Amniotic stem cell (primary cell): ENCODE measurements at places on chromosomes 2 and 18.

DNA sequence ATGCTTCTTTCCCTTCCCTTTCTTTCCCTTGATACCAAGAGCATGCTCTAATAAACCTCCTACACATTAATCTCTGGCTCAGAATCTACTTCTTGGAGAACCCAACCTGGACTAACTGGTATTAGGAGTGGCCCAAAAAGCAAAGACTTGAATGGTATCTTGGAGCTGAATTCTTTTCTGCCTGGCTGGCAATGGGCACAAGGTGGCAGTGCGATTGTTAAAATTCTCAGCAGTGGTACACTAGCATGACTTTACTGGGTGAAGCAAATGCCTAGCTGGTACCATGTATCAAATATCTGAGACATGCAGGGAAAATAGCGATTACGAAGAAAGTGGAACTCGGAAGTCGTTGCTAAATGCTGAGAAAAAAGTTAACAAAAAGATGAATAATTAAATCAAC is 376.1 kb downstream of the XIRP2 start:
- no peak for DNase-seq

DNA sequence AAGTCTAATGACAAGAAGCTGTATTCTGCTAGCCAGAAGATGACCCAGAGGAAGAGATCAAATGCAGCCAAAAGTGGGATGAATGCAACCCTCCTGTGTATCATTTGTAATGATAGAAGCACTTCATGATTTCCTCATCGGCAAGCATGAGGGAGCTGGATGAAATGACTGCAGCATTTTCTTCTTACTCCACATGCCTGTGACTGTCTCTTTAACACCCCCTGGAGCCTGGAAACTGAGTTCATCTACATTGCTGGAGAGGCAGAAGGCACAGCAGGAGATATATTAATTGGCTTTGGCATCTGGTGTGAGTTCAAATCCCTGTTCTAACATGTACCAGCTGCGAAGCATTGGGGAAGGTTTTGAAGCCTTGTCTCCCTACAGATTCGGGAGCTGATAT is 37.7 kb downstream of the ID2 start:
- no peak for DNase-seq

GRCh38 chr2:129709001-129709955 is 270.2 kb upstream of the RAB6C start:
- no peak for DNase-seq

DNA sequence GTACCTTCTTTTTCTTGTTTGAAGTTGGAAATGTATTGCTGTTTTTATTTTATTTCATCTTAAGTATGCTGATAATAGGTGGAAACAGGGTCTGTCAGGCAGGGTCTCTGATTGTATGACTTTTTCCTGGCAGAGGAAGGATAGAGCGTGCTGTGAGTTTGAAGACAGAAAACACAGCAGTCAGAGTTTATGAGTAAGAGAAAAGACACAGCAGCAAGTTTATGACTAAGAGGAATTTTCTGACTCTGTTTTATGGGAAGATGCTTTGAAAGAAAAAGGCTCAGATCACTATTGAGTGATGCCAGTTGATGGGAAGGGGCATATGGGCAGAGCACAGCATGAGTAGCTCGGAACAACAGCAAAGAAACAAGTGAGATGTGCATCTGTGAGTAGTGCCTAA is 379.1 kb downstream of the MEIS1 start:
- no peak for DNase-seq

DNA sequence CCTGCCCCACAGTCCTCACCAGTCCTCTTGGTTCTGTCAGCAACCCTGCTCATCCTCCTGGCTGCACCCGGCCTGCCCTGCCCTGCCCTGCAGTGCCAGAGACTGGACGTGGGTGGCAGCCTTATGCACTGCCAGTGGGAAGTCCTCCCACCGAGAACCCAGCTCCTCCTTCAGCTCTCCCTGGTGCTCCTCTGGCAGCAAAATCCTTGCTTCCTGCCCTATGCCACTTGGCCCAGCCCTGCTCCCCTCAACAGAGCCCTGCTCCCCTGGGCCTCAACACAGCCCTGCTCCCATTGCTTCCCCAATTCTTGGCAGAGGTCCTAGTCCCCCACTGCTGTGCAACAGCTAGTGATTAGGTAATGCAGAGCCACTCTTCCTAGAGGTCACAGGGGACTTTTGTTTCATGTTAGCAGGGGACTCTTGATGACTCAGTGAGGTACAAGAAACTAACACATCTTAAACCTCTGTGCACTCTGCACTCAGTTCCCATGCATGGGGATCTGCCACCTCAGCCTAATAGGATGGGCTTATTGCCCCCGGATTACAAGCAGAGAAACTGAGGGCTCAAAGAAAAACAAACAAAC is 58.0 kb upstream of the EDAR start:
- no peak for DNase-seq

DNA sequence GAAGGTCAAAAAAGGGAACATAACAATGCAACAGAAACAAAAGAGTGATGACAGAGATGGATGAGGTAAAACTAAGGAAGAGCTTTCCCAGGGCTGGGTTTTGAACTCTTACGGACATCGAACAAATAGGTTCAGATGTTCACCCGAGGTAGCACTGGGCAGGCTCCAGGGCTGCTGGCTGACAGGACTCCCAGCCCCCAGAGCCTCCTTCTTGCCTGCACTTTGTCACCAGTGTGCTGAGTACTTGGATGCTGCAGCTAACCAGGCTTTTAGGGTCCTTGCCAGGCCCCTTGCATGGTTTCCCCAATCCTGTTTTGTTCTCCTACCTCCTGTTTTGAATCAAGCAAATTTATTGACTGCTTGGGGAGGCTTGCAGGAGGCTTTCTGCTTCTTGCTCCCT is 322.9 kb downstream of the DYSF start:
- no peak for DNase-seq

DNA sequence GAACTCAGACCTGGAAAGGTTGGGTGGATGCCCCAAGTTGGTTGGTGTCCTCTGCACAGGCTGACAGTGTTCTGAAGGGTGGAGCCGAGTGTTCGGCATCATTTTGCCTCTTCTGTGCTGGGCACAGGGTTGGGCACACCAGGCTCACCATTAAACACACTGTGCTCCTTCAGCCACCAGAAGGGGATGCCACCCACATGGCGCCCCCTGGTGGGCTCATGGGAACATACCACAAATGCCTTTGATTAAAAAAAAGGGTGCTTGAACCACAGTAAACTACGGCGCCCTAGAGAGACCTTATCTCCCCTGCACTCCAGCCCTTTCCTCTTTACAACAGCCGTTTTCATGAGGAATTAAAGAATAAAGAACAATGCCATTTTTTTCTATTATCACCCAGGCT is 89.4 kb downstream of the CELF4 start:
- no peak for DNase-seq

DNA sequence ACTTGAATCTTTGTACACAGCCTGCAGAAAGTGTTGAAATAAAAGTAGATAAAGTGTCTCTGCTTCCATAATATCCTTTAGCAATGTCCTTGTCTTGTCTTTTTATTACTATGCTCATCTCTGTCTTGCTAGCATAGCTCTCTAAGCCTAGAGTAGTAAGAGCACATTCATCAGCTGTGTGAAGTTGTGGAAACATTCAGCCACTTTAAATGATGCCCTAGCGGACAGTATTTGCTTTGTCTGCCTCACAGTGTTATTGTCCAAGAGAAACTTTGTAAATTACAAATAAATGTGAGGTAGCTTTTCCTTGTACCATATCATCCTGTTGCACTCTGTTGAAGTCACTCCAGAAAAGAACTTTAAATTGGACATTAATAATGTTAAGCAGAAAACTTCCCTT is 60.3 kb upstream of the TTC21B start:
- no peak for DNase-seq

DNA sequence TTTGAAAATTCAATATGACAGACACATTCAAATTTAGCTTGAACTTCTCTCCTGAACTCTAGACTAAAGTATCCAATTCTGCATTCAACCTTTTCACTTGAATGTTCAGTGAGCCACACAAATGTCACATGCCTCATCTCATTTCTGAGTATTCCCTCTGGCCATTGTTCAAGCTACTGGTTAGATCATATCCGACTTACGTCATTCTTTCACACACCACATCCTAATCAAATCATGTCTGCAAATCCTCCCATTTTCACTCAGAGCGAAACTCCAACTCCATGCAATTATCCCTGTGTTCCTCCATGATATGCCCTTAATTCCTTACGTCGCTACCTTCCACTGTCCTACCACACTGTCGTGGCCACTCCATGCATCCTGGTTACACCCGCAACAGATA is 425.1 kb downstream of the CBLN2 start:
- DNase-seq: no peak

DNA sequence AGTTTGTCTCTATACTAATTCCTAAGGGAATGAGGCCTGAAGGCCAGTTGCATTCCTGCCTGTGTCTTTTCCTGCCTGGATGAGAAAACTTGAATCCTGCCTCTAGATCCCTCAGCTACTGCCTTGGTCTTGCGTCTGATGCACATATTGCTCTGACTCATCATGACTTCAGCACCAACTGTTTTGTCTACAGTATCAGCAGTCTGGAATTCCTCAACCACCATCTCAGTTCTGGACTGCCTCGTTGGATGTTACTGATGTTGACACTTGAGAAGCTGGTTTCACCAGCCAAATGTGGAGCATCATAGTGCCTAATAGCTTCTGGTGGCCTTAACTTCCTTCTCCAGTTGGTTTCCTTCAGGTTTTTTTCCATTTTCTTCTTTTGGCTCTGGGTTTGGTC is 211.0 kb downstream of the CTNNA2 start:
- DNase-seq: peak; percentile 76

GRCh38 chr18:50709193-50709592 is 110.6 kb downstream of the MRO start:
- no peak for DNase-seq

- DNase-seq: no peak
These were observed 115.9 kb downstream of the NCK2 start for GRCh38 chr2:105860567-105860966.

- no peak for DNase-seq
These were observed 25.0 kb downstream of the TRIP12 start for GRCh38 chr2:229896857-229897256.

- DNase-seq: no peak
These were observed 108.2 kb downstream of the ZNF516 start for GRCh38 chr18:76386886-76387285.

DNA sequence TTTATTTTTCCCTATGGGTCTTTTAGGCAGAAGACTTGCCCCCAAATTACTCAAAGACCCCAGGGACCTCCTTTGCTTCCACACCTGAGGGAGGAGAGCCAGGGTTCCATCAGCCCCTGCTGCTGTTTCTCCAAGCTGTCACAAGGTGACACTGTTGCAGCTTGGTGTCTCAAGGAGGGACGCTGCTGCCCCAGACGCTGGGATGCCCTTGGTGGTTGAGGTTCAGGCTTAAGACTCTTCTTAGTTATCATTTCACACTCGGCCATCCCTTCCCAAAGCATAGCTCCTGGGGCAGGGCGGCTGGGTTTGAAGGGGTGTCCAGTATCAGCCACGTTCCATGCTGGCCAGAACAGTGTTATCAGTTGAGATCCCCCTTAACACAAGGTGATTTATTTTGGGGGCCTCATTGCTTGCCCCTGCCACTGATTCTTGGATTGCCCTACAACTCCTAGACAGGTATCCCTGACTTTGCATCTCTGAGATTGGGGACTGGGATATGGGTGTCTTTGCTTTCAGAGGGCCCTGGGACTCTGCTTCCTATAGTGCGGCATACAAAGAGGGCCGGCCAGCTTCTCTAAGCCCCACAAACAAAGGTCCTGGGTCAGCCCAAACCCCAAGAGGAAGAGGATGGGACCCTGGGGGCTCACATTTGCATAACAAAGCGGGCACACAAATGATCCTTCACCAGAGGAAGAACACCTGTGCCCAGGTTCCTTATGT is 22.7 kb downstream of the GPR55 start:
- no peak for DNase-seq

- DNase-seq: no peak
These were observed 273.0 kb upstream of the ID2 start for GRCh38 chr2:8408560-8409460.

- no peak for DNase-seq
These were observed 151.9 kb upstream of the CYRIA start for GRCh38 chr2:16817305-16818202.

DNA sequence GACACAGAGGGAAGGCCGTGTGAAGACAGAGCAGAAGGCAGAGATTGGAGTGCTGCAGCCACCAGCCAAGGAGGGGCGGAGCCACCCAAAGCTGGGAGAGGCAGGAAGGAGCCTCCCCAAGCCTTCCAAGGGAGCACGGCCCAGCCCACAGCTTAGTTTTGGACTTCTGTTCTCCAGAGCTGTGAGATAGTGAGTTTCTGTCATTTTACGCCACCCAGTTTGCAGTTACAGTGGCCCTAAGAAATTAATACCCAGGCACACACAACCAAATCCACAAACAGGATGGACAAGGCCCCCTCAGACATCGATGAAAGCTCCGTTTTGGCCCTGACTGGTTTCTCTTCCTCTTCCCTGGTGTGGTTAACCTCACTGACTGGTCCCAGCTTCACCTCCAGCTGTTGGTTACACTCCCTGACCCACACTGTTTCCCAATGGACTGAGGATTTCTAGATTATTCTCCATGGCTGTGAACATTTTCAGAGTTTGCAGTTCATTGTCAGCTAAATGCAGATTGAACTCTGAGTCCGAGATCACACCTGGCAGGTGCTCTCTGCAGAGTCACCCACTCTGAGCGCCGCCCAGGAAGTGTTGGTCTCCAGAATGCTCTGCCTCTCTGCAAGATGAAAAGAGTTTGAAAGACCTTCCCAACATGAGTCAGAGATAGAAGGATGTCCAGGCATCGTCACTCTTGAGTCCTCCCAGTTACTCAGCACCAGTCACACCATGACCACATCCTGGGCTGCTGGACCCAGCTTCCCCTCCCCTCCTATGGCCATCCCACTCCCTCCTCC is 100.2 kb downstream of the TWIST2 start:
- peak; percentile 33 for DNase-seq

GRCh38 chr2:1585635-1586034 is 158.7 kb downstream of the PXDN start:
- DNase-seq: no peak

- DNase-seq: no peak
These were observed 115.3 kb downstream of the FEZ2 start for GRCh38 chr2:36482576-36483214.

GRCh38 chr2:195488567-195488966 is 168.5 kb upstream of the SLC39A10 start:
- DNase-seq: no peak

DNA sequence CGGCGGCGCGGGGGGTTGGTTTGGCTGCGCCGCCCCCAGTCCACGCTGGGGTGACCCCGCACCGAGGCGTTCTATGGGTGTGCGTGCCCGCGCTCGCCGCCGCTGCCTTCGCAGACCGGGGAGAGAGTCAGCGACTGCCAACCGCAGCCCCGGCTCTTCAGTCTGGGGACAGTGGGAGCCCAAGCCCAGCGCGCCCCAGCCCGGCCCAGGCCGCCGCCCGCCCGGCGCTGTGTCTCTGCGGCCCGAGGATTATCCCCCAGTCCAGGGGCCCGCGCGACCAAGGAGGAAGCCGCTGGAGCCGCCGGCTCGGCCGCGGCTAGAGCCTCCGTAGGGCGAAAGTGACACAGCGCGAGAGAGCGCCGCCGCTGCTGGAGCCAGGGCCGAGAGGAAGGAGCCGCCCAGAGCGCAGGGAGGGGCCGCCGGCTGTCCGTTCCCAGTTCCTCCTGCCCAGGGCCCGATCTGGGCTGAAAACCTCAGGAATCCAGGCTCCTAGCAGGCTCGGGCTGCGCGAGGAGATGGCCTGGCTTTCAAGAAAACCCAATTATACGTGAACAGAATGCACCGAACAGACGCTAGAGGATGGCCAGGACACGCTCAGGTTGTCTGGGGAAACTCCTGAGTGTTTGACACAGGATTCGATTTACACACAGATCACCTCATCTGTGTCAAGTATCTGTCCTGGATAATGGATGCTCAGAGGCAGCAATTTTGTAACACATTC is 2.4 kb downstream of the CTIF start:
- DNase-seq: peak; percentile 75
